HFFc6 (cell line): ENCODE measurements at places on chromosomes 12 and 14. TPM values are rescaled to one million over a fixed set of nuclear protein-coding genes. Genes with fewer than 3 reads are reported as not detected.
A peak's percentile ranks its signal among the peaks of the same experiment; 100 is the strongest.

Gene PRIM1
- total RNA-seq: 5.5 to 11.5 TPM (median 9.8 TPM) in 3 replicates

DNA sequence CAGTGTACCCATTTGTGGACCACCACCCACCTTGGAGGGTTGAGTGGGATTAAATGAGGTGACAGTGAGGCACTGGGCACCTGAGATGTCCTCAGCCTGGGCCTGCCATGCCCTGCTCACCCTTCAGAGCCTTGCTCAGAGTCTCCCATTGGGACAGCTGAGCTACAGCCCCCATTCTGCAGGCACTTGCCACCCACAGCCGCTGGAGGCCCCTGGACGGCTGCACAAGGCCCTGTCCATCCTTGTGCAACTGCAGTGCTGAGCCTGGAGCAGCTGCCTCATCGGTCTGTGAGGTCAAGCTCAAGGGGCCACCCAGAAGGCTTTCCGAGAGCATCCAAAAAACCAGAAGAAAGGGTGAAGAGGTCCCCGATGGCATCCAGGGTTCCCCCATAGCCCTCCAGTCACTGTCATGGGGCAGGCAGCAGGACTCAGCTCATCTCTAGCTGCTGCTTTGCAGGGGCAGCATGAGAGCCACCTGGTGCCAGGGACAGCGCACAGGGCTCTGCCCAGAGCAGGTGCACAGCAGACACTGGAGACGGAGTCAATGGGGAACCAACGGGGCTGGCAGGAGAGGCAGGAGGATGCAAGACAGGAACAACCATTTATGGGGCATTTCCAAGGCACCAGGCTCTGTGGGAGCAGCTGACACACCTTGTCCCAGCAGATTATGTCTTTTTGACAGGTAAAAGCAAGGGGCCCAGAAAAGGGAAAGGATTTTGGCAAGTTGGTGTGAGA is 84.6 kb downstream of the ARL6IP4 start:
- H3K4me1 ChIP-seq: peaks cover 29% of the 10 kb centered on the region
- no peak for DNase-seq
- H3K27me3 ChIP-seq: peaks cover 2% of the 10 kb centered on the region
- H3K27ac ChIP-seq: no peak overlapping the region
- no peaks in the 10 kb centered on the region for H3K36me3 ChIP-seq

DNA sequence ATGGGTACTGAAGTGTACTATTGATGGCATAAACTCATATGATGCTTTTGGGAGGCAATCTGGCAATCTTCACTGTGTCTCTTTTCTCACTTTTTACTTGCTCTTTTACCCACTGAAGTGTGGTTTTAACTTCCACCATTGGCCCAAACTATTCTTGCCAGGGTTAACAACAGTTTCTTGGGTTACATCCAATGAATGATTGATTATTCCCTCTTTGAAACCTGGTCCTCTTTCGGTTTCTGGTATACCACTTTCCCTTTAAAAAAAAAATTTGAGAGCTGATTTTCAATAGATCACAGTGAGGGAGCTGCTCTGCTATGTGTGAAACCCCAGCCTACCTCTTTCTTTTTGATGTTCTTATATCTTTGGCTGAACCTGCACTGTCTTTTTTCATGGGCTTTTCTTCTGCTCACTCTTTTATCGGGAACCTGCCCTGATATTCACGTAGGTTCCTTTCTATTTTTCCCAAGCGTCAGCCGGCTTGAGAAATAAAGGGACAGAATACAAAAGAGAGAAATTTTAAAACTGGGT is 56.1 kb upstream of the OR4E1 start:
- H3K27ac ChIP-seq: no peak overlapping the region
- no peaks in the 10 kb centered on the region for H3K4me1 ChIP-seq
- peaks cover 5% of the 10 kb centered on the region; the same call in 1 of the 2 replicates for H3K36me3 ChIP-seq
- H3K27me3 ChIP-seq: no peaks in the 10 kb centered on the region

- H3K27me3 ChIP-seq: no peaks in the 10 kb centered on the region
- H3K27ac ChIP-seq: no peak overlapping the region
Measured at GRCh38 chr12:88313554-88313953, 171.4 kb downstream of the TMTC3 start.

DNA sequence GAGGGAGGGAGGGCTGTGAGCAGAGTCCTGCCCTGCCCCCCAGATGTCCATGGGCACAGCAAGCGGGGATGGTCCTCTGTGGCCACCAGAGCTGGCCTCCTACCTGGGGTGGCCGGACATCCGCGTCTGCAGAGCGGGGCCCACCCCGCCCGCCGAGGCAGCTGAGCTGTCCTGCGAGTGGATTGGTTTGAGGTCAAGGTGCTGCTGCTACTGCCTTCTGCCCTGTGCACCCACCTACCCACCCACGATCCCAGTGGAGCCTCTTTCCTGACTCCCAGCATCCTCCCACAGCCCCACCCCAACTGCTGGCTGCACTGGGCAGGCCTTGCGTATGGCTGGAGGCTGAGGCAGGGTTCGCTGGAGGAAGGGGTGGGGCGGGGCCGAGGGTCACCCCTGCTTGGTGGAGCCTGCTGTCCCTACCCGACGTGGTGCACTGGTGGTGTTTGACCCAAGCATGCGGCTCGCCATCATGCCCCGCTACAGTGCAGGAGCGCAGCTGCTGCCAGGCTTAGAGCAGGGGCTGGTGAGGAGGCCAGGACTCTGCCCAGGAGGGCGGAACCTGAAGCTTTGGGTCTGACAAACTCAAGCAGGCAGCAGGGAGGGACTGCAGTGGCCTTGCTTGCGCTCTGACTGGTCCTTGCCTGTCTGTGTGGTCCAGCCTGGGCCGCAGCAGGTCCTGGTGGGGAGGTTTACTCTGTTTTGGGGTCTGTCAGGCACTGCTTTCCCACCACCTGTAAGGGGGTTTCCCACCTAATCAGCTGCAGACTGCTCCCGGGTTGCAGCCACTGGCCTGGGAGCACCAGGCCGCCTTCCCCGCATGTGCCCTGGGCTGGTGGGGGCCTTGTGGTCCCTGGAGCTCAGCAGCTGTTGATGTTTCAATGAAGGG is 23.7 kb downstream of the CEP170B start:
- H3K27ac ChIP-seq: no peak overlapping the region
- H3K4me3 ChIP-seq: no peak overlapping the region
- no peaks in the 10 kb centered on the region for H3K4me1 ChIP-seq
- H3K27me3 ChIP-seq: no peaks in the 10 kb centered on the region; the same call in 1 of the 2 replicates
- no peak for DNase-seq

DNA sequence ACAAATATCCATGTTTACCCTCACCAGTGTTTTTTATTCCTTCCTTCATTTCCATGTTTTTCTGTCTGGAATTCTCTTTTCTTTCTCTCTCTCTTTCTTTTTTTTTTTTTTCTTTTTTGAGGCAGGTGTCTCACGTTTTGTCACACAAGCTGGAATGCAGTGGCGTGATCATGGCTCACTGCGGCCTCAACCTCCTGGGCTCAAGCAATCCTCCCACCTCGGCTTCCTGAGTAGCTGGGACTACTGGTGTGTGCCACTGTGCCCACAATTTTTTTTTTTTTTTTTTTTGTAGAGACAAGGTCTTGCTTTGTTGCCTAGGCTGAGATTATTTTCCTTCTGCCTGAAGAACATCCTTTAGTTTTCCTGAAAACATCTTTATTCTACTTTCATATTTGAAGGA is 15.0 kb upstream of the AMIGO2 start:
- peak overlapping the region; percentile 81 for H3K4me3 ChIP-seq
- no peak for DNase-seq
- H3K4me1 ChIP-seq: peaks cover 75% of the 10 kb centered on the region
- peak overlapping the region; percentile 85 for H3K27ac ChIP-seq
- H3K27me3 ChIP-seq: no peaks in the 10 kb centered on the region
- peaks cover 20% of the 10 kb centered on the region for H3K36me3 ChIP-seq

Gene NRL
- 0.47 and 0.85 TPM in 2 replicates for total RNA-seq

DNA sequence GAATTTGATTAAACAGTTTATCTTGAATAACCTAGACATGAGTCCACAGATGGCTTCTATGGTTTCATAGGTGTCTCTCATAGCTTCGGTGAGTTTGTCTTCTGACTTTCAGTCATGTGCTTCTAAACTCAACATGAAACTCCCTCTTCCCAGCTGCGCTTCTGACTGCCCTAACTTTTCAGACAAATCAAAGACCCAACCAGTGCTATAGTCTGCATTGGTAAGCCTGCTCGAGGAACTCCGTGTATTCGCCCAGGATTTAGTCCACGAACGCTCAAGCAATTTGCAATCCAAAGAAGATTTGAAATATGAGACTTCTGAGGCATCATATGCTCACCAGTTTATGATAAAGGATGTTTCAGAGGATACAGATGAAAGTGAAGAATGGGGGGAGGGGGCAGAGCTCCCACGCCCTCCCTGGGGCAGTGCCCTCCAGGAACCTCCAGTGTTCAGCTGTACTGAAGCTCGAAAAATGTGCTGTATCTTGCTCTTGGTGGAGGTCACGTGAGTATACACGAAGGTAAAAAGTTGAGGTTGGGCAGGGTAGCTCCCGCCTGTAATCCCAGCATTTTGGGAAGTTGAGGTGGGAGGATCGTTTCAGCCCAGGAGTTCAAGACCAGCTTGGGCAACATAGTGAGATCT is 5.2 kb upstream of the RILPL2 start:
- peaks cover 21% of the 10 kb centered on the region for H3K4me1 ChIP-seq
- H3K27ac ChIP-seq: no peak overlapping the region
- H3K4me3 ChIP-seq: no peak overlapping the region

- no peak for DNase-seq
- peak overlapping the region; percentile 95 for H3K27ac ChIP-seq
- H3K4me3 ChIP-seq: peak overlapping the region; percentile 97
- H3K4me1 ChIP-seq: peaks cover 30% of the 10 kb centered on the region
Measured at GRCh38 chr14:74083784-74084276, 423 bp downstream of the ALDH6A1 start.

- H3K4me3 ChIP-seq: no peak overlapping the region
- H3K27ac ChIP-seq: no peak overlapping the region
- no peak for DNase-seq
- no peaks in the 10 kb centered on the region for H3K4me1 ChIP-seq
- no peaks in the 10 kb centered on the region; the same call in 1 of the 2 replicates for H3K27me3 ChIP-seq
- H3K36me3 ChIP-seq: no peaks in the 10 kb centered on the region
Measured at GRCh38 chr12:82505150-82505549, 146.8 kb downstream of the METTL25 start.

Gene TMTC1
- not detected in 3 replicates for total RNA-seq

- H3K4me3 ChIP-seq: no peak within 1 kb of the TSS
- H3K36me3 ChIP-seq: peaks cover 4% of the 10 kb centered on the region; the same call in 1 of the 2 replicates
- no peaks in the 10 kb centered on the region for H3K4me1 ChIP-seq
- DNase-seq: no peak
- H3K27ac ChIP-seq: no peak within 1 kb of the TSS
Measured at GRCh38 chr12:133235401-133236112, at the start of gene ANHX. Gene ANHX (minus strand): TSS chr12:133235877. CDS start chr12:133234356, 1,521 bp downstream.

Gene SERPINA12
- not detected in 3 replicates for total RNA-seq

Gene LRFN5
- not detected in 3 replicates for total RNA-seq

Gene HPD
- 0.24 TPM in 1 of 3 replicates, not detected in the others for total RNA-seq
